Central memory CD8-positive, alpha-beta T cell (primary cell): ENCODE measurements at places on chromosomes 7 and 10.

DNA sequence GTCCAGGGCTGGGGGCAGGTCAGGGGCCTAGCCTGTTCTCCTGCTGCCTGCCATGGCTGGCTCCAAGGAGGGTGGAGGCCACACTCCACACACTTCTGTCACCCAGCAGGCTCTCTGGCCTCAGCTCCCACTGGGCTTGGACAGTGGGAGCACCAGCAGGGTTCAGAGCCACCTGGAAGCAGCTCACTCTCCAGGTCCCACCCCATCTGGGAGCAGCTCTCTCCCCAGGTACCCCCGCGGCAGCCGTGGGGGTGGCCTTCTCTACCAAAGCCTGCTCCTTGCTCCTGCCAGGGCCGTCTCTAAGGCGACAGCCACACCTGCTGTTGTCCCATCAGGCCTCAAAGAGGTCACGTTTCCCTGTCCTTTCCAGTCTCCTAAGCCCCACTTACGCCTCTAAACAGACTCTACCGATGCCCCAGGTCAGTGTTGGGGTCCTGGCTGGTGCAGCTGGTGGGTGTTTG is 142.5 kb upstream of the RET start:
- H3K27ac ChIP-seq: no peak overlapping the region
- peak overlapping the region; percentile 61 for H3K4me3 ChIP-seq
- H3K4me1 ChIP-seq: peaks cover 17% of the 10 kb centered on the region
- no peak for DNase-seq

DNA sequence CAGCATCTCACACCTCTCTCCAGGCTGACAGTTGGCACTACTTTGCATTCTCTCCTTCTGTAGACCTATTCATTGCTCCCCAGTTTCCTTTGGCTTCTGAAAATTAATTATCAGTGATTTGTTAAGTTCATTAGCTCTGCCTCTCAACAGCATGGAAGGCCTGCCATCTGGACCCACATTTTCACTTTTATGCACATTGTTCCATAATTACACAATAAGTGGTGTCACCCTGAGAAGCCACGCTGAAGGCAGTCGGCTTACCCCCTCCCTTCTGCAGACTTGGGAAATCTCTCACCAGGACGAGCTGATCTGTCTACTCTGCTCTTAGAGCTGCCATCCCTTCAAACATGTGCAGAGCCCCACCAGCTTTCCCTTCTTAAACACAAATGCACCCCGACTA is 64.7 kb downstream of the SLIT1 start:
- peaks cover 24% of the 10 kb centered on the region for H3K27me3 ChIP-seq
- DNase-seq: no peak
- H3K27ac ChIP-seq: no peak overlapping the region
- no peaks in the 10 kb centered on the region for H3K4me1 ChIP-seq
- H3K36me3 ChIP-seq: peaks cover 2% of the 10 kb centered on the region

DNA sequence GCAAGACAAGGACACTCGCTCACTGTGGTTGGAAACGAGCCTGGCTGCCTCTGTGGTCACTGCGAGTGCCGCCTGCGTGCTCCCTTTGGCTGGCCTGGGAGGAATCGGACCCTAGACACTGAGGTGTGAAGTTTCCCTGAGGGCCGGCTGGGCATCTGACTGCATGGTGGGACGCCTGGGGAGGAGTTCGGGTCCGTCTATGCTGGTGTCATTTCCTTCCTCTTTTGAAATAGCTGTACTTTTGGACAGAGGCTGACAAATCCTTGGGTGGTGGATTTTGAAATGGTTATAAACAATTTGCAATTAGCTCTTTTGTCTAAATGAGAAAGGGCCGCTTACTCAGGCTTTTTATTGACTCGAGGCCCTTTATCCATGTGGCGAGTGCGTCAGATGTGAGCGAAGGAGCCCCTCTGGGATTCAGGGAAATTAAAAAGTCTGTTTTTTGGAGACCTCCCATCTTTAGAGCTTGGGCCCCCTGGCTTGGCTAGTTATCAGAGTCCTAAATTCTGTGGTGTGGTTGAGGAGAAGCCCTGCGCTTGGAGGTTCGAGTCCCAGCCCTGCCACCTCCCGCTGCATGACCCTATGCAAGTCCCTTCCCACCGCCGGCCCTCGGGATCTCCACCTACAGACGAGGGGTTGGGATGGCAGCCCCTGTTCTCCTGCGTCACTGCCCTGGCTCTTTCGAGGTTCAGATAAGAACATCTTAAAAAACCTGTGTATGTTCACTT is 147.1 kb downstream of the RGS10 start:
- peaks cover 12% of the 10 kb centered on the region for H3K4me1 ChIP-seq
- peaks cover 3% of the 10 kb centered on the region for H3K36me3 ChIP-seq
- no peak for DNase-seq
- H3K27me3 ChIP-seq: no peaks in the 10 kb centered on the region

GRCh38 chr7:8998762-8999161 is 565.4 kb downstream of the NXPH1 start:
- no peak for DNase-seq
- H3K36me3 ChIP-seq: no peaks in the 10 kb centered on the region
- H3K27me3 ChIP-seq: no peaks in the 10 kb centered on the region
- H3K4me1 ChIP-seq: no peaks in the 10 kb centered on the region
- no peak overlapping the region for H3K4me3 ChIP-seq
- H3K27ac ChIP-seq: no peak overlapping the region

DNA sequence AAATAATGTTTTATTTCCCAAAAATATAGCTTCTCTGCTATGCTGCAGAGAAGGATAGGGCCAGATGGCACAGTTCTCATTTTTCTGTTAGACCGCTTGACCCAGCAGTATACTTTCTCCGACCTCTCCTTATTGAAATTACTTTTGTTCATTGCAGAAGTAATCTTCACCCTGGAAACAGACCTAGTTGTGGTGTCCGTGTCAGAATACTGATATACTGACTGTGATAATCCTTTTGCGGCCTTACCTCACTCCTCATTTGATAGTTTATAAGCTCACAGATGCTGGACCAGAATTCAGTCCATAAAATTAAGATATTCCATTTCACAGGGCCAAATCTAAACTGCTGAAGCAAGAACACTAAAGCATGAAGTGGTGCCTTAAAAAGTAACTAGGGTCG is 260.6 kb upstream of the DKK1 start:
- H3K4me1 ChIP-seq: no peaks in the 10 kb centered on the region
- H3K36me3 ChIP-seq: no peaks in the 10 kb centered on the region
- H3K27ac ChIP-seq: no peak overlapping the region
- no peak overlapping the region for H3K4me3 ChIP-seq
